Stimulated activated CD4-positive, alpha-beta T cell treated with anti-CD3 and anti-CD28 coated beads, Interleukin-15, amount 100 ng/mL, for 48 hours (primary cell): ENCODE measurements at places on chromosomes 3 and 15.

DNA sequence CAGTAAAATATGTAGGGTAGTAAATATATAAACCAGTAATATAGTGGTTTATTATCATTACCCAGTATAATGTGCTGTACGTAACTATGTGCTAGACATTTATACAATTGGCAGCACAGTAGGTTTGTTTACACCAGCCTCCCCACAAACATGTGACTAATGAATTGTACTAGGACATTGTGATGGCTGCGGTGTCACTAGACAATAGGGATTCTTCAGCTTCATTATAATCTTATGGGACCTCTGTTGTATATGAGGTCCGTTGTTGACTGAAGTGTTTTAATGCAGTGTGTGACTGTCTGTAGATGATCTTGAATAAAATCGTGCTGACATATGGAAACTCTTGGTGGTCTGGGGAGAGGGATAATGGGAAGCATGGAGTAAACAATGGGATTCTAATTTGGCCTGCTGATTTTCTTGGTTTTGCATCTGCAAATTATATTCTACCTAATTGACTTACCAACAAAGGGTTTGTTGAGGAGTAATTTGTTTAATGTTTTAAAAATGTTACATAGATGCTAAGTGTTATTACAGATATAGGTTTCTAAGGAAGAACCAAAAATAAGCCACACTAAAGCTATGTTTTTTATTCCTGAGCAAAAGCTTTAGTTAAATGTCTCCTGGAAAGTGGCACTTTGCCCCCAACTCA is 496.5 kb upstream of the TBL1XR1 start:
- no peak for DNase-seq

GRCh38 chr3:86772699-86773098 is 218.2 kb downstream of the VGLL3 start:
- no peak for DNase-seq

DNA sequence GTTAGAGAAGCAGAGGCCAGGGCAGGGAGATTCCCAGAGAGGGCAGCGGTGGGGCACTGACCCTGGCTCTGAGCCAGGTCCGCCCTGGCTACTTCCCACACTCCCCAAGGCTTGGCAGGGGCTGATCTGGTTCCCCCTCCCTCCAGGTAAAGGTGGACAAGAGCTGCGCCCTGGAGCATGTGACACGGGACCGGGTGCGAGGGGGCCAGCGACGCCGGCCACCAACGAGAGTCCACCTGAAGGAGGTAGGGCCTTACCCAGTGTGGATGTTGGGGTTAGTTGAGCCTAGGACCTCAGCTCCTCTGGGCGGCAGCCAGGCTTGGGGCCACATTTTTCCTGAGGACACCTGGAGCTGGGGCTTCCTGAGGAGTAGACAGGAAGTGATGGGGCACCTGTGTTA is 19.6 kb downstream of the PLEKHO2 start:
- DNase-seq = no peak

- no peak for DNase-seq
Measured at GRCh38 chr15:97747342-97747741, 213.2 kb upstream of the ARRDC4 start.

DNA sequence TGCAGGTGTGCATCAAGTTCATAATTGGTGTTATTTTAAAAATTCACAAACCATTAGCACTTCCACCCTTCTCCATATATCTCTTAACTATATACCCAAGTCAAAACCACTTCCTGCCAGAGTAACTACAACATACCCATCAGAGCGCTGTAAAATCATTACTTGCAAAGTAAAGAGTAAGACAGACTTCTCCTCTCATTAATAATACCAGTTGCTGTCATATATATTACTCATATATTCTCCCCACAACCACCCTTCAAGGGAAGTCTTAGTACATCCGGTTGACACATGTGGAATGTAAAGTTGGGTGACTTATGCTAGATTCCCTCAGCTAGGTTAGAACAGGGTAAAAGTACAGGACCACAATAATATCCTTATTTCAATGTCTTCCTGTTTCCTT is 5.6 kb downstream of the TERC start:
- no peak for DNase-seq

DNA sequence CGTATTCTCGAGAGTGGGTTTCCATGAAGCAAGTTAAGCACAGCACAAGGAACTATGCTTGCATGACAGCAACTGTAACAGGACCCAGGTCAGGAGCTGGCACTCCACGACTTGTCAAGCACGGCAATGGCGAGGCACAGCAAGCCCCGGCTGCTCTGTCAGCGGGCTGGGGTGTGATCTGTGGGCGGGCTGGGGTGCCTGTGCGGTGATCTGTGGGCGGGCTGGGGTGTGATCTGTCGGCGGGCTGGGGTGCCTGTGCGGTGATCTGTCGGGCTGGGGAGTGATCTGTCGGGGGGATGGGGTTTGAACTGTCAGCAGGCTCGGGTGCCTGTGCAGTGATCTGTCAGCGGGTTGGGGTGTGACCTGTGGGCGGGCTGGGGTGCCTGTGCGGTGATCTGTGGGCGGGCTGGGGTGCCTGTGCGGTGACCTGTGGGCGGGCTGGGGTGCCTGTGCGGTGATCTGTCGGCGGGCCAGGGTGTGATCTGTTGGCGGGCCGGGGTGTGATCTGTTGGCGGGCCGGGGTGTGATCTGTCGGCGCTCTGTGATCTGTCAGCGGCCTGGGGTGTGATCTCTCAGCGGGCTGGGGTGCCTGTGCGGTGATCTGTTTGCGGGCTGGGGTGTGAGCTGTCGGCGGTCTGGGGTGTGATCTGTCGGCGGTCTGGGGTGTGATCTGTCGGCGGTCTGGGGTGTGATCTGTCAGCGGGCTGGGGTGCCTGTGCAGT is 205.7 kb downstream of the XXYLT1 start:
- DNase-seq = no peak

- no peak for DNase-seq
Measured at GRCh38 chr3:54243056-54243931, 120.9 kb downstream of the CACNA2D3 start.

- DNase-seq = no peak
Measured at GRCh38 chr3:8446845-8447244, 54.8 kb upstream of the LMCD1 start.

DNA sequence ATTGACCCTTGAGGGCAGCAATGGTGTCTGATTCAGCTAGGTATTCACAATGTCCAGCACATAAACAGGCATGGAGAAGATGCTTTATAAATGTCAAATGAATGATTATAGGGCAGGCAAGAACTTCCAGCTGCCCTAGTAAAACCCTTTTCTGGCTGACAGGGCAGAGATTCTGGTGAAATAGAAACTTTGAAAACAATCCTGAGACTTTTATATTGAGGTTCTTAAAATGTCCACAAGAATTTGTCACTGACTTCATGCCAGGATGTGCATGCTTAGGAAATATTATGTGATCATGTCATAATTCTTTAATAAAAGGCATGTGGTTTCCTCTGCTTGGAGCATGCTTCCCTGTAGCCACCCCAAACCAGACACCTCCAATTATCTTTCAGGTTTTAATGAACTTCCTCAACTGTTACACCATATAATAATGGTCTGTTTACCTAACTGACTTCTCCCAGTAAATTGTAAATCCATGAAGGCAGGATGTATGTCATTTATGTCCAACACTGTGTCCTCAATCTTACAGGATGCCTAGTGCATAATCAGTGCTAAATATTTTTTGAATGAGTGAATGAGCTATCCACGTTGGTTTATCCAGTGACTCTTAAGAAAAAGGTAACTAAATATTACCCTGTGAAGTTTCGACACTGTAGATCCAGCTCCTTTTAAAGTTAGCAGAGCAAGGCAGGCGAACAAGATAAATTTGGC is 43.4 kb upstream of the CLRN1 start:
- DNase-seq = no peak

DNA sequence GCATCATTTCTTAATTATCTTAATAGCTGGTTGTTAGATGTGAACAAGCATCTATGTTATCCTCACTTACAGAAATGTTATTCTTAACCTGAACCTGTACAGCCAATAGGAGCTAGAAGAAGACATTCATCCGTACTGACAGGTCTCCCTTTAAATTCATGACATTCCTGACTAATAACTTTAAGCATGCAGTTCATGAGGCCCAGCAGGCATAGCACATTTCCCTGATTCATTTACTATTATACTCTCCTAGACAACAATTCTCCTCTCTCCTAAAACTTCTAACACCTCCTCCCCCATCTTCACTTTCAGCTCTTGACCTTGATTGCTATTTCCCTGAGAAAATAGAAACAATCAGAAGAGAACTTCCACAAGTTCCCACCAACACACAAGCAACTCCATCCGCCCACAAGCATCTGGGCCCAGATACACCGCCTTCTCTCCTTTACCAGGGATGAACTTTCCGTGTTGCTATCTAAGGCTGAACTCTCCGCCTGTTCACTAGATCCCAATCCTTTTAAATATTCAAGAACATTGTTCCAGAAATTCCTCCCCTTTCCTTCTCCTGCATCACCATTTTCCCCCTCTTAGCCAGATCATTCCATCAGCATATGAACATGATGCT is 62.9 kb upstream of the SPRED1 start:
- DNase-seq = no peak

GRCh38 chr3:39143051-39143885 is 10.1 kb downstream of the CSRNP1 start:
- DNase-seq = no peak

- no peak for DNase-seq
Measured at GRCh38 chr15:65300924-65301441, 3.5 kb upstream of the RNU5B-1 start.

- DNase-seq = no peak
Measured at GRCh38 chr3:81349816-81350340, 411.6 kb downstream of the GBE1 start.

- no peak for DNase-seq
Measured at GRCh38 chr3:184481984-184482671, 79.5 kb upstream of the EPHB3 start.

- DNase-seq = no peak
Measured at GRCh38 chr15:98758224-98758623, 109.9 kb downstream of the IGF1R start.

DNA sequence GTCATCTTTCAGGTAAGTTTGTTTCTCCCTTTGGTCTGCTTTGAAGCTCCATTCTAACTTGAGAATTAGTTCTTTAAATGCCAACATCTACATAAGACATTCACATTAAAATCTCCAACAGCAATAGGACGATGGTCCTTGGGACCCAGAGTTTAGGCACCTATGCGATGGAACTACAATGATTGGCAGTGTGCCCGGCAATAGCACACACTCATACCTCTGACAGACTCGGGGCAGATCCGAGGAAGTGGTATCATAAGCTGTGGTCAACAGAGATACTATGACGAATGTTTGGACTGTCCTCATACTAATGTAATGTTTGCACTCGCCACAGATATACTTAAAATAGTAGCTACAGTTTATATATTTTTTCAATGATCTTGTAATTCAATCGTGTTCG is 34.2 kb upstream of the NR2F2 start:
- DNase-seq = no peak

DNA sequence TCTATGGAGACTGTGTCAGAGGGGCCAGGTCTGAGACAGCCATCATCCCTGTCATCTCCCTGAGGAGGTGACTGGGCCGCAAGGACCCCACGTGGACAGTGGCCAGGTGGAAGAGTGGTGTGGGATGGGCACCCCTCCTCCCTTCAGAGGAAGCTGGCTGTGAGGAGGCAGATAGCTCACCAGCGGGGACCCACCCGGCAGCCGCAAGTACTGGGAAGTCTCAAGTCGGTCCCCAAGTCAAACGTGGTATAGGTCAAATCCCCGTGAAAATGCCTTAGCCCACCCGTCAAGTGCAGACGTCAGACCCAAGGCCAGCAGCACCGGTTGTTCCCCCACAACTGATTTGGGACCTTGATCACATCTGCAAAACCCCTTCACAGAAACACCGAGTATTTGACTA is 12.3 kb upstream of the KLF13 start:
- no peak for DNase-seq

GRCh38 chr3:14839236-14839635 is 20.5 kb downstream of the FGD5 start:
- DNase-seq = no peak

DNA sequence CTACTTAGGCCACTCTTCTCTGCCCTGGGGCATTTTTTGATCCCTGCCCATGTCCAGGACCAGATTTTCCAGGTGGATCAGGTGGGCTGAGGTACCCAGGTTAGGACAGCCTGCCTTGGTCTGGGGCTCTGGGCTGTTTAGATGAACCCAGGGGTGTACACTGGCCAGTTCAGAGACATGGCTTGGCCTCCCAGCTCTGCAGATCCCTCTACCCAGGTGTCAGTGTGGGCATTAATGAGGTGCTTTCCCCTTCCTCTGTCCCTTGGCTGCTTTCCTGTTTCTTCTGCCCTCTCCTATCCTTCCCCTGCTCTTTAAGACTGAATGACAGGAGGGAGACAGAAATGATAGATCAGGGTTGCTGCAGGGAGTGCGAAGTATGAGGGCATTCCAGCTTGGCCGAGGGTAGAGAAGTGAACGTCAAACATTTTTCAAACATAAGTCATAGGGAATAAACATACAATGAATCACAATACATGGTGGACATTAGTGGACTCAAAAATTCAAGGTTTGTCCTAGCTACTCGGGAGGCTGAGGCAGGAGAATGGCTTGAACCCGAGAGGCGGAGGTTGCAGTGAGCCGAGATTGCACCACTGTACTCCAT is 30.5 kb downstream of the RTP1 start:
- DNase-seq = no peak

DNA sequence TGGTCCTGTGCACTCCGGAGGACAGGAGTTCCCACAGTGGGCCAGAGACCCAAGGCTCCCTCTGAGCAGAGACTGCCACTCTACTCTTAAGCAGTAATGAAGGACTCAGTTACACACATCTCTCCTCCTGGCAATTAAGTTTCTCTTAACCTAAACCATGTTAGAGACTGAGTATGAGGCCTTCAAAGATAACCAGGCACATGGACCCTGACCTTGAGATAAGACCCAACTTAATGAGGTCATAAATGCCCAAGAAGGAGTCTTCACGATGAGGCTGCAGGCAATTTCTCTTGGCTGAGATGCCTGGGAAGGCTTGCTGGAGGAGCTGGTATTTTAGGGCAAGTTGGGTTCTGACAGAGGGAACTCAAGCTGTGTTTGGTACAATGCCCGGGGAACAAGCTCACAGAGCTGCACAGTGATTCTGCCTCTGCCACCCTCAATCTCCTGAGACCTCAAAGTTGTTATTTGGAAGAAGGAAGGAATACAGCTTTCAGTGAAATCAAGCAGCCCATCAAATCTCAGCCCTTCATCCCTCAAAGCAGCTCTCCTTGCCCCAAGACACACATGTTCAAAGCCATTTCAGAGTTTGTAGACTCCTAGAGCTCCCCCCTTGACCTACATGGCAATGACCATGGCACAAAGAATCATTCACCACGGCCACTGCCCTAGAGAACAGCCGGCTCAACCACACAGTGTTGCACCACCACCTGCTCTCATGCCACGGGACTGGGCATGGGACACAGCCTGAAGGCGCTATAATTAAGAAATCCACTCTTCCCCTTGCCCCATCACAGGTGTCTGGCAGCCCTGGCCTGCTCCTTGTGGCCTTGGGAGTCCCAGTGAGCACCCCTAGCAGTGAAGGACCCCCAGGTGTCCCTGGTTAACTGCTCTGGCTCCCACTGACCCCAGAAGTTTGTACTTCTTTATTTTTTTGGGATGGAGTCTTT is 7.1 kb downstream of the RMDN3 start:
- no peak for DNase-seq

- no peak for DNase-seq
Measured at GRCh38 chr3:139323146-139323545, 20.7 kb upstream of the MRPS22 start.
